ENCODE measurements at places on chromosomes 2 and 18. TPM values are rescaled to one million over a fixed set of nuclear protein-coding genes. Genes with fewer than 3 reads are reported as not detected.

GRCh38 chr2:23433282-23433681 lies 48.3 kb downstream of the KLHL29 start:
- no peaks in the 10 kb centered on the region for H3K27me3 ChIP-seq
- no peaks in the 10 kb centered on the region for H3K4me1 ChIP-seq
- no peak overlapping the region for H3K27ac ChIP-seq
- H3K36me3 ChIP-seq = no peaks in the 10 kb centered on the region

GRCh38 chr2:62152000-62152399 lies 43.9 kb upstream of the B3GNT2 start:
- no peaks in the 10 kb centered on the region for H3K27me3 ChIP-seq
- no peak for DNase-seq
- no peak overlapping the region for H3K4me3 ChIP-seq
- H3K36me3 ChIP-seq = no peaks in the 10 kb centered on the region
- no peak overlapping the region for H3K27ac ChIP-seq
- no peaks in the 10 kb centered on the region for H3K4me1 ChIP-seq

GRCh38 chr2:141027221-141027620 lies 1103.6 kb downstream of the LRP1B start:
- H3K27ac ChIP-seq = no peak overlapping the region
- no peaks in the 10 kb centered on the region for H3K4me1 ChIP-seq
- no peak for DNase-seq

CENPA gene
- 0.17 TPM for polyA plus RNA-seq
